ENCODE measurements at places on chromosomes 5 and 9.

DNA sequence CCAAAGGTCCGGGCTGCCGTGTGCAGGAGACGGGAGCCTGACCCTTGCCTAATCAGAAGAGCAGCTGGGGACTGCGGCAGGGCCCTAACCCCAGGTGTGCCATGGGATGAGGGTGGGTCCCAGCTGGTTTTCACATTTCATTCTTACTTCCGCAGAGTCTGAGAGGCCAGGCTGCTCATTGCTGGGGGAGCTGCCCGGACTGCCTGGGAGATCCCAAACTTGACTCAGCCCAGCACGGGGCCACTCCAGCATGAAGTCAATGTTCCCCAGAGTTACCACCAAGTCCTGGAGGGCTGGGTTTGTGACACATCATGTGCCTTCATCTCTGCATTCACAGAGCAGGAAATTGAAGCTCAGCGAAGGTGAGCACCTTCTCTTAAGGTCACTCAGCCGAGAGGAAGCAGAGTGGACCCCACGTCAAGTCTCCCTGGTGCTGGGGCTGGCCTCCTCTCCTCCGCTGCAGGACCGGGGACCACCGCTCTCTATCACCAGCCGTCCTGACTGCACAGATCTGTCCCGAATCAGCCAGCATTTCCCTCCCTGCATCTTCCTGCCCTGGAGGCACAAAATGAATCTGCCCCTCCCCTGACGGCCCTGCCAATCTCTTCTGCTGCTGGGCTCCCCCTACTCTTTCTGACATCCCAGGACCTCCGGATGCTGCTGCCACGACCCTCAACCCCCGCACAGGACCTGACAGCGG, 54.6 kb upstream of the PHYKPL start:
- DNase-seq = no peak

- DNase-seq = no peak
Observed at GRCh38 chr9:36938617-36939016, 95.5 kb downstream of the PAX5 start.

DNA sequence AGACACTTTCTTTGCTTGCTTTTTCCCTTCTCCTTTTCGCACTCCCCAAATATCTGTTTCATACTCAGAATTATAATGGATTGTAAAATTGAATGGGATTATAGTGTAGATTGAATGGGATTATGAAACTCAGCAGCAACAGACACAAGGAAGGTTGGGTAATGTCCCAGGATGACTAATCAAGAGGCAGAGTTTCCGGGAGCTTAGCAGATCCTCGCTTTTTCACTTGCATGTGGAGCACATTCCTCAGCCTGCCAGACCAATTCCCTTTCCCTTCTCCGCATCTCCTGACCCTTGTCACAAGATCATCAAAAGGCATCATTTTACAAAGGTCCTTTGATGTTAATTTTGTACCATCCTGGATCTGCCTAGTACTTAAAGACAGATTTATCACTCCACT, 55.1 kb upstream of the SLC1A1 start:
- no peak for DNase-seq

DNA sequence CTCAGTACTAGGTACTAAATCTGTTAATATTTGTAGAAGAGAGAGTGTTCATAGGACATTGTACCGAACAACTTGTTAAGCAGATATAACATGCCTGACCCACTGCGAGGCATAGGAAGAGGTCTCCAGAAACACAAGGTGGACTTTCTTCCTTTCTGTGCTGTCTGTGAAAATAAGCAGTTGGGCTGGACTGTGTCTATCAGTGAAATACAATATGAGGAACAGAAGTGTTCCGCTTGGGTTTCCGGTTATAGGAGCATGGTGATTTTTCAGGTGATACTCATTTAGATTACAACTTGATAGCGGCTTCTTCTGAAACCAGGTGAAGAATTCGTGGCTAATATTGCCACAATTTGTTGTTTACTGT, 60.9 kb upstream of the TLR4 start:
- no peak for DNase-seq

DNA sequence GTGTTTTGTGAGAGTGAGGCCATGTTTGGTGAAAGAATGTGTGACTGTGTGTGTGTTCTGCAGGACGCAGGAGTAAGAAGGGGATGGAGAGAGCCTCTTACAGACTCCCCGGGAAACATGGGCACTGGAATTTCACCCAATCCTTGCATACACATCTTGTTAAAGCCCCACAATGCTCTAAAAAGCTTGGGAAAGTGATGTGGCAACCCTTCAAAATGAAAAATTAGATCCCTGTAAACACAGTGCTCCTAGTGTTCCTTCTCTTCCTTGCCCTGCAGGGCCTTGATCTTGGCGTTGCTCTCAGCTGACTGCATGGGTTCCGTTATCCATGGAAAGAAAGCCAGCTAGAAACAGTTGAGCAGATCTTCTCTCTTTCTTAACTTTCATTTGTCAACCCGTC, 701.7 kb downstream of the SEMA5A start:
- no peak for DNase-seq

DNA sequence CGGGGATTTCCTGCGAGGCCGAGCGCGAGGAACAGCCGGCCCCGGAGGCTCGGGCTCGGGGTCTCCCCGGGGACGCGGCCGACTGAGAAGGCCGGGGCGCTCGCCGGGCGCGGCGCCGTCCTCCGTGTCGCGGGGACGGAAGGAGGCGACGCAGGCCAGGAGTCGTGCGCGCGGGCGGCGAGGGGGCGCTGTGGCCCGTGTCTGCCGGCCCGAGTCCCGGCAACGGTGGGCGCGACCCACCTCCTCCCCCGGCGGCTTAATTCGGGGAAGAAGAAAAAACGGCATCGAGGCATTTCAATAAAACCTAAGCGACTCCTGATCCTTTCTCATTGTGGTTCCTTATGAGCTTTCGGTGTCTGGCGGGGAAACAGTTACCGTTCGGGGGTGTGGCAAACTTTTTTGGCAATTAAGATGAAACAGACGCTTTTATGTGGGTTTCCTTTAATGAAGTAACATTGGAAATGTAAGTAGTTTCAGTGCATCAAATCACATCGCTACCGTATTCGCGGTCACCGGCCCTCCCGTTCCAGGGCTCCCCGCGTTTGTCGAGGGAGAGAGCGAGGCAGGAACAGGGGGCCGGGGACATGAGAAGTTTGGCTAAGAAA, 3.7 kb upstream of the IRX2 start:
- no peak for DNase-seq

DNA sequence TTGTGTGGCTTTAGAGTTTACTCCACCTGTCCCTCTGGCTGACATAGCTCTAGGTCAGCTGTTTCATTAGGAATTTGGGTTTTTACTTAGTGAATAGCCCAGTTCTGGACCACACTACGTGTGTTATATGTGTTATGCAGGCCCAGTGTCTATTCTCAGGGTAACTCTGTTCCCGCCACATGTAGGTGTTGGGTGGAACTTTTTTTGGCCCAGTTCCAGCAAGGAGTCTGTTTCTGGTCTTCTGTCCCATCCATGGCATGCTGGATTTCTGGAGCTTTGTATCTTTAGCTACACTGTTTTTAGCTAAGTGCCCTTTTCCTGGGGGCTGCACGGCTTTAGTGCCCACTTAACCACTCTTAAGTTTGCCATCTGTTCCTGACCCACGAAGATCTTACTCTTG, 15.5 kb downstream of the RMI1 start:
- no peak for DNase-seq

DNA sequence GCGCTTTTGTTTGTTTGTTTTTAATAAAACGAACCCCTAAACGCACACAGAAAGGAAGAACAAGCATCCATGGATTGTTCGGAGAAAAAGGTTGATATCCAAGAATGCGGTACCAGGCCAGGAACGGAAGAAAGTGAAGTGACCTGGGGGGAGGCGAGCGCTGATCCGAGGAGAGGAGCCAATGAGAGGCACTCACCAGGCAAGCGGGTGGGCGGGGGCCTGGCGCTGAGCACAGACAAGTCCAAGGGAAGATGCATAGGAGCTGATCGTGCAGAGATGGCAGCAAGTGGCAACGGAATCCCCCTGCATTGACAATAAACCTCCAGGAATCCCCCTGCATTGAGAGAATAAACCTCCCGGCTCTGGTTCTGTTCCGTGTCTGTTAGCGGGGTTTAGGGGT, 8.4 kb downstream of the OBP2B start:
- no peak for DNase-seq

DNA sequence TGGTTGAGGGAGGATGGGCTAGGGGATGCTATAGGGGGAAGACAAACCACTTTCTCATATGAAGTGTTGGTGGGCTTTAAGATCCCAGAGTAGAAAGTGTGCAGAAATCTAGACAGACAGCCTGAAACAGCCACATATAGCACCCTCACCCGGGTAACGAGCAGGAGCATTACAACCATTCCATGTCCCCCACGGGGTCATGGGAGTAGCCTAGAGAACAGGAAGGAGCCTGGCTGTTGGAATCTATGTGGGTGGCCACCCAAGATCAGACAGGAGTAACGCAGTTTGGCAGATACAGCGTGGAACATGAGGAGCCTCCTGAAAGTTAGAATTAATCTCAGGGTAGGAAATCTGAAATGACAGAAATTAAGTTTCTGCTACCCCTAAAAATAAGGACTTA, 146.1 kb upstream of the RAI14 start:
- DNase-seq = no peak

GRCh38 chr9:118529624-118530214, 825.5 kb downstream of the TLR4 start:
- no peak for DNase-seq

DNA sequence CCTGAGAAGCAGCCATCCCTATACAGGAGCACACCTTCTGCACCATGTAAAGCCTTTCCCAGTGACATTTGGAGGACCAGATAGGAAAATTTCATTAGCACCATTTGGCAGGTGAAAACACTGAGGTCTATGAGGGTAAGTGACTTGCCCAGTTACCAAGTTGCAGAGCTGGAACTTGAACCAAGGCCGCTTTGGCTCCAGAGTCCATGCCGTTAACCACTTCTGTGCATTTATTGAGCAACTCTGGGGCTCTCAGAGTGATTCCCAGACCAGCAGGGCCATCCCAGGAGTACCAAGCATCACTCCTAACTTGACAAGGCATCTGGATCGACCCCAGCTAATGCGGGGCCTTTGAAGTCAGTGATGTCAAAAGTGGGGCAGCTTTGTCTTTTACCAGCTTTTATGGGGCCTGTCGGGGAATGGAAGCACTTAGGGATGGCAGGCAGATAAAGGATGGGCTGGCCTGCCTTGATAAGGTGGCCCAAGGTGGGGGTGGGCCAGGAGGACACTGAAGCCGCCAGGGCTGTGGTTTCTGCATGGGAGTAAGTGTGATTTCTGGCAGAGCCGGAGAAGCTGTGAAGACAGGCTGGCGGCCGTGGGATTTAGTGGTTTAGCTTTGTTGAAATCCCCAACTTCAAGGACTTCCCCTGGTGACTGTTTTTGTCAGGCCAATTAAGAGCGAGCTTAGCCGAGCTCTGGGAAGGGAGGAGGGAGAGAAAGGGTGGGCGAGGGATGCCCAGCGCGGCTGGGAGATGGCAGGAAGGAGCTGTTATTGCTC, 127.3 kb downstream of the MACROH2A1 start:
- DNase-seq = no peak

DNA sequence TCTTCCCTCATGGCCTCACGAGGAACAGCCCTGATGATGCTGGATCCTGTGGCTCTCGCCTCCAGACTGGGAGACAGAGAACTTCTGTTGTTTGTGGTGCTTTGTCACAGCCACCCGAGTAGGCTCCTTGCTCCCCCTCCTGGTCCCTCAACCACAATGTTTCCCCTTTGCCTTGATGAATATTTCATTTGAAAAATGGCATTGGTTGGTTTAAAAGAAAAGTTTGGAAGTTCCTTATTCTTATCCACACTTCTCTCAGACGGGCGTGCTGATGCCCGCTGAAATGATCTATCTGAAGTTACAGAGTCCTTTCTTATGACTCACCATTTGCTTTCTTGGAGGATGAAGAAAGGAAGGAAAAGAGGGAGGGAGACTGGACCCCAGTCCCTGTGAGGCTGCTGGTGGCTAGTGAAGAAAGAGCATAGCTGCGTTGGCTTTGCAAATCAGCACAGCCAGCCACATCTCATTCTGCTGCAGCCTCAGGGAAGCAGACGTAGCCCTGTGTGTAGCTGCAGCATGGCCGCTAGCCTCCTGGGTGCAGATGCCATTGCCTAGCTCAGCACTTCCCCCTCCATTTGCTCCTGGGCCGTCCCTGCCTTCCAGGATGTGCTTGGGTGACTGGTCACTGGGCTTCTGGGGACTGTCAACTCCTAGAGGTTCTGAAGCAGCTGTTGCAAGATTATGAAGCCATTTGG, 185.9 kb downstream of the ERCC6L2 start:
- peak; percentile 64 for DNase-seq

GRCh38 chr9:131776473-131776872, 36.6 kb upstream of the RAPGEF1 start:
- peak; percentile 27 for DNase-seq

GRCh38 chr5:82422001-82422740, 144.0 kb upstream of the RPS23 start:
- no peak for DNase-seq

GRCh38 chr5:143347698-143348344, 55.7 kb downstream of the NR3C1 start:
- no peak for DNase-seq

DNA sequence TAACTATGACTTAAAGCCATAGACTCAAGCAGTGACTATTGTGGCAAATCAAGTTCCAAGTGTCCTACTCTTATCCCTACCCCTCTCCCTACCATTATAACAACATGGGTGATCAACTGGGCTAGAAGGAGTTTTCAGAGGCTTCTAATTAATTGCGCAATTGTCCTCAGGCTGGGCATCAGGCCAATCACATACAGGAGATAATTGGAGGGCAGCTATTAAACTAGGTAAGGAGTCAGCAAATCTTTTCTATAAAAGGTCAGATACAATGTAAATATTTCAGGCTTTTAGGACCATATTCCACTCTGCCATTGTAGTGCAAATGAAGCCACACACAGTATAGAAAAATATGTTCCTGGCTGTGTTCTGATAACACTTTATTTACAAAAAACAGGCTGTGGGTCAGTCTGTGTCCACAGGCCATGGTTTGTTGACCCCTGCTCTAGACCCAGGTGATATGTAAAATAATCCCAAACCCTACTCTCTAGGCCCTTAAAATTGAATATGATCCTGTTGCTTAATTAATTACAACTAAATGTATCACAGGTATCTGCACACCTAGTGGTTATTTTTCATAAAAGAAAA, 141.4 kb upstream of the PIK3R1 start:
- no peak for DNase-seq

- DNase-seq = no peak
Observed at GRCh38 chr5:156893517-156893916, 43.4 kb downstream of the PPP1R2B start.

DNA sequence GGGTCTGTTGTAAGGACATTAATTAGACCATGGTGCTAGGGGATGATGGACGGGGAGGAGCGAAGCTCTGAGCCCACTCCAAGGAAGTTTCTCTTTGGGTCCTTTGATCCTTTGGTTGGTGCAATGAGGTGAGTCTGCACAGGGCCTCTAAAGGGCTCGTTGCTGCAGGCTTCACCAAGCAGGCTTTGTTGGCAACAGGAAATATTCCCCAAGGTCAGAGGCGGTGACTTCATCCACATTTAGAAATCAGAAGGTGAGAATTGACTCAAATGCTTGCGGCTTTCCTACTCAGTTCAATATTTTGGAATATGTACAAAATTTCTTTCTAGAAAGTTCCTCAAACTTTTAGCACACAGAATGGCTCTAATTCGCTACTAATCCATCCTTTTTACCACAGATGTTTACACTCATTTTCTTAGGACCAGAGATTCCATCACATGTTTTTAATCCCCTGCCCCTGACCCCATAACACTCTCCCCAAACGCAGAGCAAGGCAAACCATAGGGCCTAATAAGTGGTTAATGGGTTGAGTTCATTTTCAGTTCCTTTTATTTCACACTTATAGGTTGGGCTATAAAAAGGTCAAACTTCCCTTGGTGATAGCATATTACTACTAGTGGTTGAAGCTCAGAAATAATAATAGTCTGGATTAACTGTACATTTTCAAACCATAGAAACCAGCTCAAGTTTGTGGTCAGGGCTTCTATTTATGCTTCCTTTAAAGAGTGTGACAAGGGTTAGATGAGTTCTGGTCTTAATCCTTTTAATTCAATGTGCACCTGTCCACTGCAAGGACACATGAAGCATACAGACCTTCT, 37.3 kb upstream of the TMEM252 start:
- DNase-seq = no peak
